Cardiac septum (tissue), 1 donor: ENCODE measurements at places on chromosomes 4 and X. TPM values are rescaled to one million over a fixed set of nuclear protein-coding genes. Genes with fewer than 3 reads are reported as not detected.

MAGIX gene
- total RNA-seq = 3.4 TPM

TMPRSS11D gene
- total RNA-seq = not detected

NR0B1 gene
- total RNA-seq = not detected

SMR3B gene
- not detected for total RNA-seq

IL9R gene
- total RNA-seq = 0.11 TPM

GLOD5 gene
- not detected for total RNA-seq

ZAR1 gene
- total RNA-seq = not detected

ABCG2 gene
- 4.4 TPM for total RNA-seq

SRPX gene
- 57.3 TPM for total RNA-seq

H2BW2 gene
- total RNA-seq = not detected
